RKO (cell line): ENCODE measurements at places on chromosomes 4 and X.
A peak's percentile ranks its signal among the peaks of the same experiment; 100 is the strongest.

- DNase-seq: no peak
Observed at GRCh38 chr4:108193886-108194672, 25.3 kb upstream of the LEF1 start.

- no peak for DNase-seq
Observed at GRCh38 chr4:148016063-148016637, 284.3 kb downstream of the ARHGAP10 start.

DNA sequence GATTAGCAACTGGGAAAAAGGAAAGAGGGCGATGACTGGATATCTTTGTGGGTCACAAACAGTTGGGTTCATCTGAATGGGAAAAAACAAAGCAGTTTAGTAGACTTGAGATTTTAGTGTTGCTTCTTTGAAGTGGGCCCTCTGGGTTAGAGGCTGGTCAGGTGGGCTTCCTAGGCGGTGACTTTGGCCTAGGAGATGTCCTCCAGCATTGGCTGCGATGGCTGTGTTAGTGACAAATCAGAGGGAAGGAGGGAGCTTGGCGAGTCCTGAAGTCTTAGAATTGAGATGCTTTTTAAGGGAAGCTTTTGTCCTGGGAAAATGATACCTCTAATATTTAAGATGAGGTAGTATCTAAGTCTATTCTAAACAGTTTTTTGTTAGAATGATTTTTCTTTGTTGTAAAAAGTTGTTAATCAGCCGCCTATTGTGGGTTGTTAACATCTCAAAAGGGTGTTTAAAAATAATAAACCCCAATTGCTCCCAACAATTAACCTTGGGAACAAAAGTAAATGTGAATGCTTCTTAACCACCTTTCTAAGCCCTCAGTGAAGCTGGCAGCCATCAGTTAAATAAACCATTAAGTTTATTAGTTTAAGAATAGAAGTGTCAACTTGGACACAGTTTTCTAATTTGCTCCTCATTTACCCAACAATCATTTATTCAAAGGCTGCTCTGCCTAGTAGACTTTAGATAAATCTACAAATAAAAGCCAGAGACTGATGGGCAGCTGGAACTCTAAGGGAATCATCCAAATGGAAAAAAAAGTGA is 31.7 kb downstream of the DLG3 start:
- no peak for DNase-seq

DNA sequence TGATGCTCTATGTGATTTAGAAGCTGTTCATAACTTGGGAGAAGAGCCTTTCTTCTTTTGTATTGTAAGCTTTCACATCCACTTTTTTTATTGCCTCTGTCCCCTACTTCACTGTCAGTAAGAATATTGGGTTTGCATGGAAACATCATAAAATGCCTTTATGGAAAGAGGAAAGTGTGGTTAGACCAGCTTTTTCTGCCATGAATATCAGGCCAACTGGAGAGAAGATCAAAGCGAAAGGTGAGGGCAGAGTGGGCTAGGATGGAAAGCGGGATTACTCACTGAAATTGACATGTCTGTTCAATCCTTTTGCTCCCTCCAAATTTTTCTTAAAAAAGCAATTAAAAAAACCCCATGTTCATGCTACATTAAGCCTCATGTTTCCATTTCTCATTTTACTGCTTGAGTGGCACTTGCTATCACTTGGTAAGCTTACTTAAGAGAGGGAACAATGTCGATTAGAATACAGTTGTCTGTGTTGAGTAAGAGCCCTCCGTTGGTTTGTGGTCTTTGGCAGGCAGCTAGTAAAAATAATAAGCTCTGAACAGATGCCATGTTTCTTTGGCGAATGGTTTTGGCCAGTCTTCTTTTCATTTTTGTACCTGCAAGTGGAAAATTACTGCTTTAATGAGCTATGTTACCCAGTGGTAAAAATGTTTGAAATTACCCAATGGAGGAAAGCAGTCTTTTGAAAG is 35.9 kb downstream of the SUPT20HL1 start:
- DNase-seq: no peak

DNA sequence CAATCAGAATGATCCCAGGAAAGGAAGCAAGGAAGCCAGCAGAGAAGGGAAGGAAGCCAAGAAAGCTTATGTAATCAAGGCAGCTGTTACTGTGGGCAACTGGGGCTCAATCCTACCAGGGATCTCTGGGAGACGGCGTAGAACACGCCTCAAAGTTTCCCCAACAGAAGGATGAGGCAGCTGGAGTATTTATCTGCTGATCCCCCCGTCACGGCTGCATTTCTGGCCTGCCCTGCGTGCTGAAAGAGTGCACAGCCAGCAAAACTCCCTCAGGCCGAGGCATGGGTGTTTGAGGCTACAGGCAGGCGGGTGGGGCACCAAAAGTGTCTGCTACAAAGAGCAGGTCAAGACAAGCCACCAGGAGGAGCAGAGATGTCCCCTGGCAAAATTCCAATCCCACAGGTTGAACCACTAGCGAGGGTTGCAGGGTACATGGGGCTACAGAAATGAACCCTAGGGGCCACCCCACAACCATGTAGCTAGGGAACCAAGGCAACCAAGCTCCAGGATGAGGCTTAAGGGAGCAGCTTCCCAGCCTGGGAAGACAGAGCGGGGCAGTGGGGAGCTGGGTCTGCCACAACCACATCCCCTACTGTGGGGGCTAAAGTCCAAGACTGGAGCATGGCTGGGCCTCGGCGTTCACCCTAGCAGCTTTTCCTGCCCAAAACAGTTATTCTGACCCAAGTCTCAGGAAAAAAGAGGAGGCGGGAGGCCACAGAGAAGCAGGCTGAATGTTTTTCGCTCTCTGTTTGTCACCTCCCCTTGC is 113.4 kb downstream of the BCOR start:
- no peak for DNase-seq

DNA sequence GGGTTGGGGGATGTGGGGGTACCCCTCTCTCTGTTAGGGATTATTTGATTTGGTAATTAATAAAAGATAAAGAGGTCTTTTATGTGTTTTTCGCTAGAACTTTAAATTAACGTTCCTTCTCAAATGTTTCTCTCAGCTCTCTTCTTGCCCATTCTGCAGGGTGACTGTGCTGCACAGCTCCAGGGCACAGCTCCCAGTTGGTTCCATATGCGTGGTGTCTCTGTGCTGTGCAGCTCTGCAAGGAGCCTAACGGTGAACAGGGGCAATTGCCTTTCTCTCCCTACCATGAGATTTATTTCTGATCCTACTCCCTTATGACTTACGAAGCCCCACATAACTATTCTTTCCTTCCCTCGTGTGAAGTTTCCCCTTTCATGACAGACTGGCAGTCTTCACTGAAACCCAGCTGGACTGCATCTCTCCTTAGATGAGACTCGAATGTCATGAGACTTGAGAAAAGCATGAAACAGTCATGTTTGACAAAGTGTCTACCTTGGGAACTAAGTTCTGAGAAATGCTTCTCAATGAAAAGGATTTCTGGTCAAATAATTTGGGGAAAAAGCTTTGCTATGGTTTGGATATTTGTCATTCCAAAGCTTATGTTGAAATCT is 50.2 kb upstream of the SPRY1 start:
- no peak for DNase-seq

DNA sequence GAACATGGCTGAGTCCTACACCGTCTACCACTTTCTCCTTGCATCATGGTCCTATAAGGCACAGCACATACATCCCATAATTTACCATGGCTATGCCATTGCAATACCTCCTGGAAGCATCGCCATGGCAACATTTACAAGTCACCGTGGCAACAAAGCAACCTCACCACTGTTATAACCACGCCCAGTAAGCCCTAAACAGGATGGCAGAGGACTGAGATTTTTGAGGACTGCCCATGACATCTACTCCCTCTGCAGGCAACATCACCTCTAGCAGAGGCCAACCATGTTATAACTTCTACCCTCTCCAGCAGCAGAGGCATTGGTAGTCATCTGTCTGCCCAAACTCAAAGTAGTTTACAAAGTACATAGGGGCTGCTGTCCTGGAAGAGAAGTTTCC is 29.7 kb downstream of the BCOR start:
- DNase-seq: peak; percentile 9

DNA sequence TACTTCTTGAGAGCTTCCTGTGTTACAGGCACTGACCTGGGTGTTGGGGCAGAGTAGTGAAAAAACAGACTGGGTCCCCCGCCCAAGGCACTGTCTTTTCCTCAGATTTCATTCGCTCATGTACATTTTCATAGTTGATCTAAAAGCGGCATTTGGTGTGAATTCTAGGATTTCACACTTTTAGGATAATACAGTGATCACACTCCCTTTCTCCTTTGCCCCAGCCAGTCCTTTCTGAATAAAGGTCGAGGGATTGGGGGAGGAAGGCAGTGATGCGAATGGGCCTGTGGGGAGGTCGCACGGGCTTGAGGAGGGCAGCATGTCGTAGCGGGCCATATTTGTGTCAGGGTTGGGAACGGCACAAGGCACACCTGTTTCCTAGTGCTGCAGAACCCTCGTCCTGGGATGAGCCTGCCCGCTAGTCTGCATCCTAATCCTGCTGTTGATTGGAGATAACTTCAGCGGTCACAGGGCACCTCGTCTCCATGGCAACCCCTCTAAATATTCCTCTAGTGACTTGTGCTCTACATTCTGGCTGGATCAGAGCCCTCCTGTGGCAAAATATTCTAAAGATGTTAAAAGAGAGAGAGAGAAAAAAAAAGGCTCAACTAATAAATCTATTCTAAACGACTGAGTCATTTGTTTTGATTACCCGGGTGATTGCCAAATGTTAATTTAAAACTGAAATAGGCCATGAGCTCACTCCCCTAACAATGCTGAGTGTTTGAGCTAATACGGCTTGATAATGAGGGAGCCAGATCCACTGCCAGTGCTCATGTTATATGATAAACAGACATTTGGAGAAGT is 21.8 kb downstream of the FHL1 start:
- DNase-seq: no peak

DNA sequence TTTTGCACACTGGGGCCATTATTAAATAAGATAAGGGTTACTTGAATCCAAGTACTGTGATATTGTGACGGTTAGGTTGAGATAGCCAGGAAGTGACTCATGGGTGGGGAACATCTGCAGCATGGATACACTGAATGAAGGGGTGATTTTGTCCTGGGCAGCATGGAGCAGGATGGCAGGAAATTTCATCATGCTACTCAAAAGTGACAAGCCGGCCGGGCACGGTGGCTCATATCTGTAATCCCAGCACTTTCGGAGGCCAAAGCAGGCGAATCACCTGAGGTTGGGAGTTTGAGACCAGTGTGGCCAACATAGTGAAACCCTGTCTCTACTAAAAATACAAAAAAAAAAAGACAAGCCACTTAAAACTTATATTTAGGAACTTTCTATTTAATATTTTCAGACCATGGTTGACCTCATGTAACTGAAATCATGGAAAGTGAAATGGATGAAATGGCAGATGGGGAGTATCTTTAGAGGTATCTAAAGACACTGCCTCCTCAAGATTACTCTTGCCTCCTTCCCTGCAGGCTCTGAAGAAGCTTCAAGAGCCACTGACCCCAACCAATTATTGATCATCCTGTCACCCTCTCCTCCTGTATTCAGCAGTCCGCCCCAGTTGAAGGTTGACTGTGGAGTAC is 3.9 kb upstream of the TRIM60 start:
- DNase-seq: peak; percentile 12

DNA sequence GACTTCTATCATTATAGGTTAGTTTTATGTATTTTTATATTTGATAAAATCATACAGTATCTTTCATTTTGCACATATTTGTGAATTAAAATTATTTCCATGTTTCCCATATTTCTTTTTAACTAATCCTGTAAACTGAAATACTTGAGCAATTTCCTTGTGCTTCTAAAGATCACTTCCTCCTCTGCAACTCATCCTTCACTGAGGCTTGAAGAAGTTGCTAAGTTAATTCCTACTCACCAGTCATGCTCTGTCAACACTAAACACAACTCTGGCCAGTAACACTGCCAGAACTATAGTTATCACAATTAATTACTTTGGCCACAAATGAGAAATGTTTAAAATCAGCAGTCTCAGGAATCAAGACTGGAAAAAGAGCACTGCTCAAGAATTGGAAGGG is 6.7 kb downstream of the SPATA4 start:
- no peak for DNase-seq

- DNase-seq: no peak
Observed at GRCh38 chr4:68576272-68577125, at the start of gene UGT2B17. TSS of gene UGT2B17 (minus strand) at chr4:68576322. CDS start at chr4:68568484, 7,838 bp downstream.

GRCh38 chr4:150130933-150131332 is 52.7 kb downstream of the DCLK2 start:
- no peak for DNase-seq

- no peak for DNase-seq
Observed at GRCh38 chrX:100477467-100477866, 67.4 kb upstream of the PCDH19 start.

- DNase-seq: no peak
Observed at GRCh38 chr4:137226221-137226620, 306.1 kb downstream of the PCDH18 start.

- no peak for DNase-seq
Observed at GRCh38 chr4:28004520-28004919, 1143.9 kb downstream of the STIM2 start.

DNA sequence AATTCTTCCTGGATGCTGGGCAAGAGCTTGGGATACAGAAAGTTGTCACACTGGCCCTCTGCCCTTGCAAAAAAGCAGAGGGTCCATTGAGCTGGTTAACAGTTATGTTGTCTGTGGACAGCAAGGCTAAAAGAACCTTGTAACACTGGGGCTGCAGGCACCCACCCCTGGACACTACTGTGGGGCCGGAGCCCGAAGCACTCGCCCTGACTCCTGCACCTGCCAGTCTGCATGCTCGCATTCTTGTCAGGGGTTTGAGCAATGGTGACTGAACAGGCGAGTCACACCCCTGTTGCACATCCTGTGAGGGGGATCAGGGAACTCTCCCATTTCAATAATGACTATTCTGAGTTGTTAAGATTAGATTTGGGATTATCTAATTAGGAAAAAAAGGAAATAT is 23.6 kb downstream of the ADH4 start:
- no peak for DNase-seq

DNA sequence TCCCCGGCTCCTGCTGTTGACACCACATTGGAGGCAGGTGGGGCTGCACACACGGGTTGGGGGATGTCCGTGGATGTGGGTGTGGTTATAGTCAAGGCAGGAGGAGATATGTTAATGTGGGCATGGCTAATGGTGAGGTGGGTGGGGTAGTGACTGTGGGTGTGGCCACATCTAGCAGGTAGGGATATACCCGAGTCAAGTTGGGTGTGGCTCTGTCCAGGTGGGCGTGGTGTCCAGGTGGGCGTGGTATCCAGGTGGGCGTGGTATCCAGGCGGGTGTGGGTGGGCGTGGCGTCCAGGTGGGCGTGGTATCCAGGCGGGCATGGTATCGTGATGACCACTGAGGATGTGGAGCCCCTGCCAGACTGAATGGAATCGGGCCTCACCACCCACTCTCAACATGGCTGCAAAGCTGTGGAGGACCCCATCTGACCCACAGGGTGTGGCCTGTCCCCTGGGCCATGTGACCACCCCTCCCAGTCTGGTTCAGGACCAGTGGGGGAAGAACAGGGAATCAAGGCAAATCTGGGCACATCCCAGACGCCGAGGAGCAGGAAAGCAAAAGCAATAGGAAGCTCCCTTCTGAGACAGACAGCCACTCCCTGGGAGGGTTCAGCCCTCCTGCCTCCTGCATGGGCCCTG is 21.0 kb downstream of the MAN2B2 start:
- no peak for DNase-seq

GRCh38 chr4:138269175-138269574 is 27.0 kb upstream of the SLC7A11 start:
- no peak for DNase-seq

GRCh38 chrX:47796433-47796906 is 40.2 kb upstream of the ZNF81 start:
- peak; percentile 72 for DNase-seq
